ENCODE measurements at places on chromosomes 6 and 20. TPM values are rescaled to one million over a fixed set of nuclear protein-coding genes. Genes with fewer than 3 reads are reported as not detected.

Gene C6orf15
- total RNA-seq = not detected

Gene DSP
- 67.6 TPM for total RNA-seq

Gene DOK5
- total RNA-seq = 3.0 TPM

Gene HLA-DMA
- total RNA-seq = 65.3 TPM

All from ureter (tissue), 1 donor.